Hematopoietic multipotent progenitor cell treated with erythropoietin and hydrocortisone succinate and interleukin-3 and kit ligand, for 4 days (in vitro differentiated cells): ENCODE measurements at places on chromosomes 16 and 17.

- no peak for DNase-seq
Observed at GRCh38 chr17:38656959-38657823, 17.6 kb downstream of the EPOP start.

- DNase-seq: peak; percentile 15
Observed at GRCh38 chr16:20359997-20360396, 7.5 kb upstream of the UMOD start.

DNA sequence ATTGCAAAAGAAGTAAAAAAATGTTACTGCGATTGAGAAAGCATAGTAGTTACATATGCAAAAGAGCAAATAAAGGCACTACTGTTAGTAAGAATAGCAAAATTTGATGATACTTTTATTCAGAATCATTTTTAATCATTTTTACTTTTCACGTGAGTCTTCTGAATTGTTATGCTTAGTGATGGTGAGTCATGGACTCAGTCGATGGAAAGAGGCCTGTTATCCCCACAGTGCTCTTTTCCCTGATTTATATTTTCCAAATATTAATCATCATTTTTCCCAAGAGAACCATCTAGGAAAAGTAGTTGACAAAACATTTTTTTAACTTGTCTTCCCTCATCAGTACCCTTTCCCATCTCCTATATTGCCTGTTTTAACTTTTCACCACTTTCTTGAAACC, 181.1 kb downstream of the CHD9 start:
- DNase-seq: no peak

- DNase-seq: no peak
Observed at GRCh38 chr17:27519550-27519949, 63.3 kb downstream of the KSR1 start.

GRCh38 chr17:51684214-51684613, 423.9 kb downstream of the UTP18 start:
- DNase-seq: no peak

GRCh38 chr16:86882586-86883280, 304.4 kb downstream of the FOXL1 start:
- DNase-seq: no peak

- DNase-seq: no peak
Observed at GRCh38 chr16:28126684-28127620, 63.4 kb upstream of the GSG1L start.

GRCh38 chr16:5427571-5427970, 330.0 kb upstream of the EEF2KMT start:
- no peak for DNase-seq

DNA sequence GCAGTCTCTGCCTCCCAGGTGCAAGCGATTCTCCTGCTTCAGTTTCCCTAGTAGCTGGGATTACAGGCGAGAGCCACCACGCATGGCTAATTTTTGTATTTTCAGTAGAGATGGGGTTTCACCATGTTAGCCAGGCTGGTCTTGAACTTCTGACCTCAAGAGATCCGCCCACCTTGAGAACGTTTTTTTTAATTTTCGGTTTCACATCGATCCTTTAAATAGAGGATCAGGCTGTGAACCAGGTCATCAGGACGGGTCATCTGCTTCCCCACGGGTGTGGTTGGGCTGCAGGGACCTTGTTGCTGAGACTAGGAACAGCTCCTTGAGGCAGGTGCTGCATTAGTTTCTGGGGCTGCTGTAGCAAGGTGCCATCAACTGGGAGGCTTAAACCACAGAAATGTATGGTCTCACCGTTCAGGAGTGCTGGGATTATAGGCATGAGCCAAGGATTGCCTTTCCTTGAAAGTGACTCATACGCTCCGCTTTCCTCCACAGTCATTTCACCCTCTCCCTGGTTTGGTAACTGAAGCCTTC, 7.9 kb upstream of the NAGPA start:
- no peak for DNase-seq

GRCh38 chr17:70796757-70797156, 627.4 kb downstream of the KCNJ2 start:
- DNase-seq: no peak

- DNase-seq: no peak
Observed at GRCh38 chr17:46847204-46848191, 3.9 kb upstream of the WNT9B start.

DNA sequence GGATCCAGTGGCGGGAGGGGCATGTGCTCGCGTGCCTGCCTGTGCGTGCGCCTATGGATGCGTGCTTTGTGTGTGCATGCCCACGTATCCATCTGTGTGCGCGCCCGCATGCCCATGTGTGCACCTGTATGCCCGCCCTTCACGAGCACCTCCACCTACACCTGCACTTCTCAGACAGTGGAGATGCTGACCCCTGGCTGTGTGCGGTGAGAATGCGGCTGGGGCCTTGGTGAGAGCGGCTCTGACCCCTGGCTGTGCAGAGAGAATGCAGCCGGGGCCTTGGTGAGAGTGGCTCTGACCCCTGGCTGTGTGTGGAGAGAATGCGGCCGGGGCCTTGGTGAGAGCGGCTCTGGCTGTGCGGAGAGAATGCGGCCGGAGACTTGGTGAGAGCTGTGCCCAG, 33.9 kb downstream of the AXIN1 start:
- peak; percentile 42 for DNase-seq

- no peak for DNase-seq
Observed at GRCh38 chr16:30085820-30086219, 5.9 kb downstream of the TBX6 start.

GRCh38 chr16:89843409-89844350, 15.4 kb downstream of the SPIRE2 start:
- DNase-seq: no peak

DNA sequence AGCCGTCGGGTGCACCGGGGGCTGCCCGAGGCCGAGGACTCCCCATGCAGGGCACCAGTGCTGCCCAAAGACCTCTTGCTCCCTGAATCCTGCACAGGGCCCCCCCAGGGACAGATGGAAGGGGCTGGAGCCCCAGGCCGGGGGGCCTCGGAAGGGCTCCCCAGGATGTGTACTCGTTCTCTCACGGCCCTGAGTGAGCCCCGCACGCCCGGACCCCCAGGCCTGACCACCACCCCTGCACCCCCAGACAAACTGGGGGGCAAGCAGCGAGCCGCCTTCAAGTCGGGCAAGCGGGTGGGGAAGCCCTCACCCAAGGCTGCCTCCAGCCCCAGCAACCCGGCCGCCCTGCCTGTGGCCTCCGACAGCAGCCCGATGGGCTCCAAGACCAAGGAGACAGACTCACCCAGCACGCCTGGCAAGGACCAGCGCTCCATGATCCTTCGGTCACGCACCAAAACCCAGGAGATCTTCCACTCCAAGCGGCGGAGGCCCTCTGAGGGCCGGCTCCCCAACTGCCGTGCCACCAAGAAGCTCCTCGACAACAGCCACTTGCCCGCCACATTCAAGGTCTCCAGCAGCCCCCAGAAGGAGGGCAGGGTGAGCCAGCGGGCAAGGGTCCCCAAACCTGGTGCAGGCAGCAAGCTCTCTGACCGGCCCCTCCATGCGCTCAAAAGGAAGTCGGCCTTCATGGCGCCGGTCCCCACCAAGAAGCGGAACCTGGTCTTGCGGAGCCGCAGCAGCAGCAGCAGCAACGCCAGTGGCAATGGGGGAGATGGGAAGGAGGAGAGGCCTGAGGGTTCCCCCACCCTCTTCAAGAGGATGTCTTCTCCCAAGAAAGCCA, 40.6 kb downstream of the SREBF1 start:
- no peak for DNase-seq

GRCh38 chr17:58248955-58249269, 10.5 kb downstream of the LPO start:
- no peak for DNase-seq

DNA sequence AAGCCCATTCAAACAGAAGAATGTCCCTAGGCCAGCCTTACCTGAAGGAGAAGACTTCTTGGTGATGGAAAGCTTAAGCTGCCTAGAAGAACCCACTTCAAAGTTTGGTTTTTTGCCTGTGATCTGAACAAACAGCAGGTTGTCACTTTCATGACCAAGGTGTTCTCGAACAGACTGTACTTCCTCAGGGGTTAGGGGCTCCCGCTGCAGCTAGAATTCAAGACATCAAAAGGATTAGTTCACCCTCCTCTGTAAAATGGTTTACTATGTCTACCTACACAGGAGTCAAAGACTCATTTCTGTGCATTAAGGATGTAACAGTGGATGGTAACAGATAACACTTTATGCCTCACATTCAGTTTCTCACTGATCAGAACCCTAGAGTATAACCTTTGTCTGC, 13.2 kb downstream of the CIAPIN1 start:
- DNase-seq: no peak

GRCh38 chr16:23901178-23902033, 65.6 kb downstream of the PRKCB start:
- peak; percentile 98 for DNase-seq

DNA sequence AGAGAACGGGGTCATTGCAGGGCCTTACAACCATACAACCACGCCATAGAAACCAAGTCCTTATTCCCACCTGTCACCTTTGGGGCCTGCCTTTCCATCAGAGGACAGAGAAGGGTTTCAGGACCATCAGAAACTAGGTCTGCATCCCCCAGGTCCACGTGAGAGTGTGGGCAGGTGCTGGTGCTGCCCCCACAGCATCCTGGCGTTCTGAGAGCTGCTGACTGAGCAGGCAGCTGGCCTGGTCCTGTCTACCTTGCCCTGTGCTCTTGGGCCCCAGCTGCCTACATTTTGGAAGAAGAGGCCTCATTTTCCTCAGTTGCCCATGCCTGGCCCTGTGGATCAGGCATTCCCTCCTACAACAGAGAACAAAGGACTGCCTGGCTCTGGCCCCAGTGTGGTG, 21.6 kb downstream of the ZNF276 start:
- no peak for DNase-seq

DNA sequence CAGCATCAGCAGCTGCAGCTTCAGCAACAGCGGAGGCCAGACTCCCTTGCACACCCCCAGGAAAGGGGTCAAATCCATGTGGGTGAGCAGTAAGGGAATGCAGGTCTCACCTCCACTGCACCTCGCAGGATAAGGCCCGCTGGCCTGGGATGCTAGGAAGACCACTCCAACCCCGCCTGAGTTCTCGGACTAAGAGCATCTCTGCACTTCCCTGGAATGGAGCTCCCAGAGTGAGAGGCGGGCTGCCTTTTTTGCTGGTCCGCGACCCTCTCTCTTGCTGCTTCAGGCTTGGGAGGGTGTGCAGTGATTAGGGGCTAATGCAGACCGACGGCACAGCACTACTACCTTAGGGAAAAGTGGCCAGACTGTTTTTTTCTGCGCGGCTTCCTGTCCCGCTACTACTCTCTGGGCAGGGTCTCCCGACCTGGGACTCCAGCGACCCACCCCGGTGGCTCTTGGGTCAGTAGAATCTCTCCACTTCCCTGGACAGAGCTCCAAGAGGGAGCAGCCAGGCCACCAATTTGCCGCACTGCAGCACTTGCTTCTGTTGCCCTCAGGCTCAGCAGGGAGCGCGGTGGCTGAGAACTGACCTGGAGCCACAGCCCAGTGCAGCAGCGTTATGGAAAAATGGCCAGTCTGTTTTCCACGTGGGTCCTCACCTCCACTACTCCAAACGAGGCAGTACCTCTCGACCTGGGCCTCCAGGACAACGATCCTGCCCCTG, 480.4 kb downstream of the CDH8 start:
- DNase-seq: no peak

- no peak for DNase-seq
Observed at GRCh38 chr17:19387921-19388521, 1.0 kb upstream of the MFAP4 start.

GRCh38 chr17:68057531-68057952, 22.0 kb downstream of the KPNA2 start:
- peak; percentile 60 for DNase-seq

DNA sequence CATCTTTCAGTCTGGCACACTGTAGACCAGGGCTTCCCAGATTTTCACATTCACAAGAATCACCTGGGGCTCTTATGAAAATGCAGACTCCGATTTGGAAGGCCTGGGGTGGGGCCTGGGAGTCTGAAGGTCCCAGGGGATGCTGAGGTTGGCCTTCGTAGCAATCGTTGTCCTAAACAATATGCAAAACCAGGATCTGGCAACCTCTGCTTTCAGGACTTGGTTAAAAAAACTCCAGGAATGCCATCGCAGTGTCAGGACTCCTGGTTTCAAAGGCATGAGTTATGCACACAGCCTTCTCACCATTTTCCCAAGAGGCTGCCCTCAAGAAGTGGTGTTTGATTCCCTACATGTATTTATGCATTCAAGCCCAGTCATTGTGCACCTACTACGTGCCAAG, 6.7 kb downstream of the CLEC19A start:
- no peak for DNase-seq

- DNase-seq: peak; percentile 76
Observed at GRCh38 chr17:49708515-49709183, 885 bp upstream of the SLC35B1 start.

DNA sequence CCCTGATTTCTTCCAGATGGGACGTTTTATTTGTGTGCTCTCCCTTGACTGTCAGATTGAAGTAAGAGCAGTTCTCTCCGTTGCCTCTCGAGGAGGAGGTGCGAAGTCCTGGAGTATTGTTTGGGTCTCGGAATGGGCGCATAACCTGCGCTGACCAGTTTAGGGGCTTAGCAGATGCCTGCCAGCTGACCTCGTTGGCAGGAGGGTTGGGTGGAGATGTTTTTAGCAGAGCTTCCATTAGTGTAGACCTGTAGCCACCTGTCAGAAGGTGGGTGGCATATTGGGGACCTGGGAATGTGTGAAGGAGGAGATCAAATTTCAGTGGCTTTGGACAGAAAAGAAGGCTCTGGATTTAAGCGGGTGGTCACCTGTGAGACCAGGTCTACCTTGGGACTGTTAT, 3.6 kb downstream of the RASD1 start:
- DNase-seq: no peak
